ENCODE measurements at places on chromosomes 2 and 18.

DNA sequence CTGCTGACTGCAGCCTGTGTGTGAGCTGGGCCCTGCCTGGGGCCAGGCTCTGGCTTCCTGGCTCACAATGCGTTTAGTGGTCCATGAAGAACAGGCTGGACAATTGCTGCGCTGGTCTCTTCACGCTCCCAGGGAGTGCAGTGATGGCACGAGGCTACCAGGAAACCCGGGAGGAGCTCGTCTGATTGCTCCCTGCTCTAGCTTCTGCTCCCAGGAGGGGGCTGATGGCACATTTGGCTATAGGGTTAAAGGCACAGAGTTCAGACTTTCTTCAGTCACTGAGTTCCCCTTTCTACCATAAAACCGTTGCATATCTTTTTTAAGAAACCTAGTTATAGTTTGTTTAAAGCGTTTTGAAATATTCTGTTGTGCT, 60.1 kb downstream of the KCNF1 start:
- DNase-seq, result no peak

DNA sequence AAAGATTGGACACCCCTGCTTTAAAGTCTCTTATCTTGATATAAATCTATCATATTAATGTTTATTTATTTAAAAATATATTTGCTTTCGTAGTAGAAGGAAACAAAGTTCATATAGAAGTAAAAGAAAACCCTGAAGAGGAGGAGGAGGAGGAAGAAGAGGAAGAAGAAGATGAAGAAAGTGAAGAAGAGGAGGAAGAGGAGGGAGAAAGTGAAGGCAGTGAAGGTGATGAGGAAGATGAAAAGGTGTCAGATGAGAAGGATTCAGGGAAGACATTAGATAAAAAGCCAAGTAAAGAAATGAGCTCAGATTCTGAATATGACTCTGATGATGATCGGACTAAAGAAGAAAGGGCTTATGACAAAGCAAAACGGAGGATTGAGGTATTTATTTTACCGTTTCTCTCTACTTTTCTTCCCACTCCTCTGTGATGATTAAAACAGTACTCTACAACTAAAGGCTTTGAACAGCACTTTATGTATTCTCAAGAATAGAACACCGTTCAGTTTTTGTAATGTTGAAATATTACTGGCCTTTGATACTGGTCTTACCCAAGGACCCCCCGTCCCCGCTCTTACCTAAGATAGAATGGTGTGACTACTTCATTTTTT, 39.2 kb downstream of the EIF5B start:
- no peak for DNase-seq

DNA sequence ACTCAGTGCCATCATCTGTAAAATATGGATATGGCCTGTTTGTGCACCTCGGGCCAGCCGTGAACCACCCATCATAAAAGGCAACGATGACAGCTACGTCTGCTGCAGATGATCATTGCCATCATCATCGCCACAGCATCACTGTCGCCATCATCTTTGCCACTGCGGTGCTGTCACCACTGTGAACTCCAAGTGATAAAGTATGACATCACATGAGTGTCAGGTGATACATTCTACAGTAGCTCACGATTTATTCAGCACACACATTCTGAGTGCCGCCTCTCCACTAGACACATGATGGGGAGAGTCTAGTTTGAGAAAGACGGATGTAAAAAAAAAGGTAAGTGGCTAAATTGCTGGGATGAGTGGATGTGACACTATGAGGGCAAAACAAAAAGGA, 755.4 kb upstream of the RAB6C start:
- DNase-seq, result no peak

DNA sequence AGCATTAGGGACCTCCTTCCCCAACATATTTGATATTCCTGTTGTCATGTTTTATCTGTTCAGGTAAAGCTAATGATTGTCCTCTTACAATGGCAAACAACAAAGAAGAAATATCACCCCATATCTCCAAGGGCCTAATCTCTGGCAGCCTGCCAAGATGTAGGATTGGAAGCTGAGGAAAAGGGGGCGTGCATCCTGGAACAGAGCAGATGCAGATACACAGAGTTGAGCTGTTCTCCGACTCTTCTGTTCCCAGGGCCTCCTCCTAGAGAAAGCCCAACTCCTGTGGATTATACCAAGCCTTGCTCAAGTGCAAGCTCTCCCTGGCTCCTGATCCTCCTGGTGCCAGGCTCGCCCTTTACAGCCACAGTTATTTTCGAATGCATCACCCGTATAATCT, 35.2 kb upstream of the CD207 start:
- no peak for DNase-seq

DNA sequence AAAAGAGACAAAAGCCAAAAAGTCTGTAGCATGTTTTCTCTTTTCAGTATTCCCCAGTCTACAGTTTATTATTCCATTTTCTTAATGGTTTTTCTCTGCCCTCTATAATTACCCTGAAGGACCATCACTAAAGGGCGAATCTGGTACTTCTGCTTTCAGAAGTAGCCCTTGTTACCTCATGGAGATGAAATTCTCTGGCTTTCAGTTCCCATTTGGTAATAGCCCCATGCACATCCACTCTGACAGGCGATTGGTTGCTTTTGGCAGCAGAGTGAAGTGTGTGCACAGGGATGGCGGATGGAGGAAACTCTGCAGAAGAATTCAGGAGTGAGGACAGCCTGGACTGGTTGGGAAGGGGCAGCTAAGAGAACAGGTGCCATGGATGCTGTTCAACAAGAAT, 66.3 kb upstream of the NABP1 start:
- no peak for DNase-seq

GRCh38 chr2:101124643-101125366, 26.4 kb downstream of the TBC1D8 start:
- DNase-seq, result peak; percentile 98

DNA sequence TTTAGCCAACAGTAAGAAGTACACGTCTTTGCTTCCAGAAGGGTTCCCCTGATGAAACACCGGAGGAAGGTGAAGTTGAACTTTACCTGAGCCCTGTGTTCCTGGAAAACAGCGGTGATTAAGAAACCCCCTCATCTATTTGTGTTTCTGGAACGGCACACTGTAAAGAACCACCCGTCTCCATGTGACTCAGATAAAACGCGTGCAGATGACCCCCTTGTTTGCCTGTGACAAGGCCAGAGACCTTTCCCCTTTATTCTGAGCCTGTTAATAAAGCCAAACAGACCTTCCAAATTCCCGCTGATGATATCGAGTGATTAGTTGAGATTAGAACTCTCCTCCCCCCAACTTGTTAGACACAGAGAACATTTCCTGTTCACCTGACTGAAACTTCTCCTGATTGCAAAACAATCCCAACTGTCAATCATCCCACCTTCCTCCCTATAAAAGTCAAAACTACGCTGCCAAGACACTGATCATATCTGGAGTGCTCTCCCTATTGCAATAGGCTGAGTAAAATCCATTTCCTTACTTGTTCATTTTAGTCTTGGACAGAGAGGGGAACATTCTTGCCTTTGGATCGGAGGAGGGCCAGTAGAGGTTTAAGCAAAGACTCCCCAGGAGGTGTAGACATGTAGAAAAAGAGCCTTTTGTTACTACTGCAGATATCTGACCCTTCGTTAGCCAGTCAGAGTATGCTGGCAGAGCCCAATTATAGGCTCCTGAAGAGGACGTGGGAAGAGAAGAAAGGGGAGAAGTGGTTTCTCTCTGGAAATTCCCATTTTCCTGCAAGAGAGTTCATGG, 914 bp upstream of the IWS1 start:
- peak; percentile 22 for DNase-seq

GRCh38 chr2:167192833-167193232, 304.6 kb downstream of the XIRP2 start:
- DNase-seq, result no peak

DNA sequence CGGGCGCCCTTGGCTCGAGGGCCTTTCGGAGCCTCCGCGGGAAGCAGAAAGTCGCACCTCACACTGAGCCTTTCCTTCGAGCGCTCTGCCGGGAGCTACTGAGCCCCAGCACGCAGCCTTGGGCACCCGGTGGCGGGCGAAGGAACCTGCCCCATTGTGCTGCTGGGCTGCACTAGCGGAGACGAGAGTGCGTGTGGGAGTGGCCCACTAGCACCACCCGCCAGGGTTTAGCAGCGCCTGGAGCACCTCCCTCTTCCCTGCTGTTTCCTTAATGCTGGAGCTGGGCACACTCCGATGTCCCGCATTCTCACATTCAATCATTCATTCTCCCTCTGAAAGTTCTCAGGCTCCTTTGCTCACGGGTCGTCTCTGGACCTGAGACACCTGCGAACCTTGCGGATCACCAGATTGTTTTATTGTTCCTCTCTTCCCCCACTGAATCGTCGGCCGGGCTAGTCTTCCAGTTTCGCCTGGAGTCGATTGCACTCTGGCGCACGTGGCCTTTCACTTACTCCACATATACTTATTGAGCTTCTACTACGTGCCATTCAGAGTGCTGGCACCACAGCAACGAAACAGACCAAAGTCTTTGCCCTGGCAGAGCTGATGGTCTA, 8.5 kb upstream of the PAX3 start:
- DNase-seq, result no peak

DNA sequence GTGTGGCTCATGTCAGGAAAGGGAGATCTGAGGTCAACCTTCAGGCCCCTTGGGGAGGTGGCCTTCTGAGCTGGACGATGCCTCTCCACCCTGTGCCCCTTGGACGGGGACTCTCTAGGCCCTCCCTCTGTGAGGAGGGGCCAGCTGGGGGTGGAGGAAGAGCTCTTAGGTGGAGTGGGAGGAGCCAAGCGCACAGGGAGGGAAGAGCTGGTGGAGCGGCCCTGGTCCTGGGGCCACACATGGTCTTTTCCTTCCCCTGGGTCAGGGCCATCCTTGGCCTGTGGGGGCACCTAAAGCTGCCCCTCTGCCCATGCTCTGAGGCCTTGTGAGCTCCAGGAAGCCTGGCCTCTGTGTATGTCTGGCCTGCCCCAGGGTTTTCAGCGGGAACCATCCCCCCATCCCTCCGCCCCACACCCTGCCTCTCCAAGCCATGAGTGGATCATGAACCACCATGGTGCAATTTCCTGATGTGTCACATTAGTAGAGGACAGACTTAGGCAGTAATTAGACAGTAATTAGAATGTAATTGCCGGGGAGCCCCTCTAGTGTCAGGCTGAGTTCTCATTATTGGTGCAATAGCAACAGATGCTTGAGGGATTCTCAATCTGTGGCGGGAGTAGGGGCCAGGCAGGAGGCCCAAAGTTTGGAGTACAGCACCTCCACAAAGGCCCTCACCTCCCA, 63.0 kb downstream of the GLI2 start:
- no peak for DNase-seq

DNA sequence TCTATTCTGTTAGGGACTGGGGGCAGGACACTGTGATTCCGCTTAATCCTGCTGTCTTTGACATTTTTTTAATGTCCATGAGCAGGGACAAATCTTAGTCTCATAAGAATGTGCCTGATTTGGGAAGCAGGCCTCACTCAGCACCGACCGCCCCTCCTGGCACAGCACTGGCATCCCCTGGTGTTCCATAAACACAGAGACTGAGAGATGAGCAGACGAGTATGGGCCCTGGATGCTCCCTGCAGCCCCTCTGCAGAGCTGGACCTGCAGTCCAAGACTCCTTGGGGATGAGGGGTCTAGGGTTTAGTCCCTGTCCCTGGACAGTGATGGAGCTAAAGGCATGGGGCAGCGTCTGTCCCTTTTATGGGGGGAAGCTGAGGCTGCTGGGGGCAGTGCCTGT, 81.6 kb downstream of the NDUFA10 start:
- no peak for DNase-seq

DNA sequence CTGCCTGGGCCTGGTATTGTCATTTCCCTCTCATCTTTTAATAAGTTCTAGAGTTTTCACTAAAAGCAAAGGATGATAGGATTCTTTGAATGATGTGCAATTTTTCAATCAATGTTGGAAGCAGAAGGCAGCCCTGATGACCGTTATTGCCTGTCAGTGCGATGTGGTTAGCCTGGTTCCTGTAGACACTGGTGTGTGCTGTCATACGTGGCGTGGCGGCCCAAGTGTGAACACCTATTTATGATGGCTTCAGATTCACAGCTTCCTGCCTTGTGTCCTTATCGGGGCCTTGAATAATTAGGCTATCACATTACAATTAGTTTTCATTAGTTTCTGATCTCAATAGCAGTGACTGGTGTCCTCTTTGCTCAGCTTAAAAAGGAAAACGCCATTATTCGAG, 218.5 kb downstream of the TPGS2 start:
- no peak for DNase-seq

- DNase-seq, result no peak
Observed at GRCh38 chr2:196208915-196209314, 37.5 kb upstream of the STK17B start.

- no peak for DNase-seq
Observed at GRCh38 chr2:85145116-85145820, 12.1 kb downstream of the TCF7L1 start.

DNA sequence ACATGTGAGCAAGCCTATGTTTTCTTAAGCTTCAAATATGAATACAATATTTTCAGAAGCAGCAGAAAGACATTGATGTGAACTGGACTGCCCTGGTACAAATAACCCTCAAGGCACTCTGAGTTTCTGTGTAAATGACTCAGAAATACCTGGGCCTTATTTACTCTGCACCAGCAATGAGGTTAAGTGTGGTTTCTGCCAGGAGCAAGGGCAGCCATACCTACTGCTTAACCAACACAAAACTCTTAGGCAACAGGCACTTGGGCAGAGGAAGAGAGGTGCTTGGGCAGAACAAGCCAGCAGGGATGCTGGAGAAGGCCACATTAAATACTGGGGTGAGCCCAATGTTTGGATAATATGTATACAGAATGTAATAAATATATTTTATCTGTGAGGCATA, 29.4 kb upstream of the ARL5A start:
- DNase-seq, result no peak

All from Panc1 (cell line).